ENCODE measurements at places on chromosomes 6 and 20.

DNA sequence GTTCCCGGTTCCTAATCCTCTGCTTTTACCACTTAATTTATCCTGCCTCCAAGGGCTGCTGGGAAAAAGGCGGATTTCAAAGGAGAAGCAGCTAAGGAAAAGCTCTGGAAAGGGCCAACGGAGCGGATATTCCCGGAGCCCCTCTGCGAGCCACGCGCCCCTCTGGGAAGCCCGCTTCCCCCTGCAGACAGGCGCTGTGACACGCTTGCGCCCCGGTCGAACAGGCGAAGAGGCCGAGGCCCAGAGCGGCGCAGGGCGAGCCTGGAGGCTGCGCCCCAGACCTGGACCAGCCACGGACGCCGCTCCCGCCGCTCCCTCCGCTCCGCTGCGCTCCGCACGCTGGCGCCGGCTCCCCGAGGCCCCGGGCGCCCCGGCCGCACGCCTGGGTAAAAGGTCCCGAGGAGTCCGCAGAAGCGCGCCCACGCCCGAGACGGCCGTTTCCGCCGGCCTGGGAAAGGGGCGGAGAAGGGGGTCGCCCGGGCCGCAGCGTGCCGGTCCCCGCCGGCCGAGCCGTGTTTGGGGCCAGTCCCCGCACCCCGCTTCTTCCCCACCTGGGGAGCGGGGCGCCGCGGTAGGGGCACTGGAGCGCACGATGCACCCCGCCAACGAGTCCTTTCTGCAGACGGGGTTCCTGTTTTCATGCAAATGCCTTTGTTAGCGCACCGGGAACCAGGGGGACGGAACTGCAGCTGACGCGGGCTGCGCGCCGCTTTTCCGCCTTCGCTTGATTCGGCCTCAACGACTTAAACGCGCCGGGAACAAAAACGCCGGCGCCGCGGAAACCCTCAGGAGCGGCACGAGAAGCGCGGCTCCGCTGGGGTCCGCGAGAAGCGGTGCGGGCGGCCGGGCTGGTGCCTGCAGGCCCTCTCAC, 91.9 kb upstream of the SIRPA start:
- no peak for DNase-seq

GRCh38 chr20:21303872-21304586, 898 bp downstream of the XRN2 start:
- no peak for DNase-seq

DNA sequence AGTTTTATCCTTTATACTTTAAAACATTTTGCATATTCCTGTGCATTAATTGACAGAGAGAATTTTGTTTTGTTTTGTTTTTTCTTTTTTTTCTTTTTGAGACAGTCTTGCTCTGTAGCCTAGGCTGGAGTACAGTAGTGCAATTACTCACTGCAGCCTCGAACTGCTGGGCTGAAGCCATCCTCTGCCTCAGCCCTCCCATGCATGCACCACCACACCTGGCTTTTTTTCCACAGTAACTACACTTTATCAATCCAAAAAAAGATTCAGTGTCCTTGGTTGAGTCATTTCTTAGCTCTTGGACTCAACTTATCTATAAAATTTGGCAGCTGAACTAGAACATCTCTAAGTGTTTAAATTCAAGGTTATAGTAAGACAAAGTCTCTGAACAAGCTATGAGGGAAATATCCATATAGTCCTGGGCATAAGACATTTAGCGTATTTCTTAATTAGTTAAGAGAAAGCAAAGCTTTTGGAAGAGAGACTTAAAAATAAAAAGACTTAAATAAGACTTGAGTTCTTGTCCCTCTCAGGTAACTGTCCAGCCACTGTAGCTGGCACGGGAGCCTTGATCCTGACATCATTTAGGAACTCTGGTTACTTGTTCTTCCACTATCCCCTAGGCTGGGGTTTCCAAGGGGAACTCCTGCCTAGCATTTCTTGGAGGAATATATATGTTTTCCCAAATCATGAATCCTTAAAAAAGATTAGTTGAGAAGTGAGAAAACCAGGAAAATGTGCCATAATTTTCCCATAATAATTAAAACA, 300.1 kb downstream of the HACE1 start:
- no peak for DNase-seq

DNA sequence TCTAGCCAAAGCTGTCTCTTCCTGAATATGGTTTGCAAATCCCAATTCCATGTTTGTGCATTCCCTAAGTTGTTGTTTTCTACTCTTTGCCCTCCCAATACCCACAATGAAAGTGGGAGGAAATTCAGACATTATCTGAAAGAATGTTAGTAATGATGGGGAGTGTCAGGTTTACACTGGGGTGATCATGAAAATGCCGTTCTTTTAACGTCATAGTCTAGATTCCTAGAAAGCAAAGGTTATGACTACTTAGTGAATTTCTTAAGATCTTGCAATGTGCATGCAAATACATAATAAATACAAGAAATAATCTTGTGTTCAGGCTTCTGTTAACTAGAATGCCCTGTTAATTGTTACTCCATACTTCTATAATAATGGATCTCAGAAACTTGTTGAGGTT, 101.0 kb downstream of the LCA5 start:
- no peak for DNase-seq

DNA sequence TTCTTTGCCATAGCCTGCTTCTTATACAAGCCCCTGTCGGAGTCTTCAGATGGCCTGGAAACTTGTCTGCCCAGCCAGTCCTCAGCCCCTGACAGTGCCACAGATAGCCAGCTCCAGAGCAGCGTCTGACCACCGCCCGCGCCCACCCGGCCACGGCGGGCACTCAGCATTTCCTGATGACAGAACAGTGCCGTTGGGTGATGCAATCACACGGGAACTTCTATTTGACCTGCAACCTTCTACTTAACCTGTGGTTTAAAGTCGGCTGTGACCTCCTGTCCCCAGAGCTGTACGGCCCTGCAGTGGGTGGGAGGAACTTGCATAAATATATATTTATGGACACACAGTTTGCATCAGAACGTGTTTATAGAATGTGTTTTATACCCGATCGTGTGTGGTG, 29.5 kb downstream of the SLCO4A1 start:
- no peak for DNase-seq

DNA sequence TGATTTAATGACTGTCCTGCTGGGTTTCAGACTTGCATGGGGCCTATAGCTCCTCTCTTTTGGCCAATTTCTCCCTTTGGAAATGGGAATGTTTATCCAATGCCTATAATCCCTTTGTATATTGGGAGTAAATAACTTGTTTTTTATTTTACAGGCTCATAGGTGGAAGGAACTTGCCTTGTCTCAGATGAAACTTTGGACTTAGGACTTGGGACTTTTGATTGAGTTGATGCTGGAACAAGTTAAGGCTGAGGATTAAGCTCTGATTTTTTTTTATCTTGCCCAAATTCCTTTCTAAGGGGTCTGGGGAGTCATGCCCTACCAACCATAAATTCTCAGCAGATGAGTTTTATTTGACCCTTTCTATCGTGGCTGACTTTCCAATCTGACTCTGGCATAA, 23.5 kb downstream of the WDR27 start:
- no peak for DNase-seq

GRCh38 chr6:152973916-152974315, 8.9 kb downstream of the FBXO5 start:
- DNase-seq, result no peak

DNA sequence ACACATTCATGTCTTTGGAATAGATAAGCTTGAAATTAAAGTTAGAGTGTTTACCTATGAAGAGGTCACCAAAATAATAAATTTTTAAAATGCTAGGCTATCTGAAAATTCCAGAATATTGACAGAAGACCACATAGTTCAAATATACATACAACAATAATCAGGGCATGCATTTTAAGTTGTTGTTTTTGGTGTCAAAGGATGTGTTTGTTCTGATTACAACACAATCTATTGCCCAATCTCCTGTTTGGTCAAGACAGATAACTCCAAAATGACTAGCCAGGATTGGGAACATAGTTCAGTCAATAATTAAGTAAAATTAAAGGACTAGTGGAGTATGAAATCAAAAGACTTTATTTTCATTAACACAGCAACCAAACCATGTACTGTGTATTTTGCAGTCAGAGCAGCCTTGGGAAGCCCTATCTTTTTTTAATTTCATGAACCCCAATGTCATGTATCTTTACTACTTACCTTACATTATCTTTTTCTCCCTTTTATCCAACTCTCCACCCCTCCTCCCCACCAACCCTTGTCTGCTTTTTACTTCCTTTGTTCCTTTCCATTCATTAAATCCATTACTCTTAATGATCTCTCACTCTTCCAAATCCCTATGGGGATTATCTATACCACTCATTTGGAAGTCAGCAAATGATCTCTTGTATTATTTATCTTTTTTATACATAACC, 111.2 kb downstream of the CDK19 start:
- DNase-seq, result peak; percentile 23

DNA sequence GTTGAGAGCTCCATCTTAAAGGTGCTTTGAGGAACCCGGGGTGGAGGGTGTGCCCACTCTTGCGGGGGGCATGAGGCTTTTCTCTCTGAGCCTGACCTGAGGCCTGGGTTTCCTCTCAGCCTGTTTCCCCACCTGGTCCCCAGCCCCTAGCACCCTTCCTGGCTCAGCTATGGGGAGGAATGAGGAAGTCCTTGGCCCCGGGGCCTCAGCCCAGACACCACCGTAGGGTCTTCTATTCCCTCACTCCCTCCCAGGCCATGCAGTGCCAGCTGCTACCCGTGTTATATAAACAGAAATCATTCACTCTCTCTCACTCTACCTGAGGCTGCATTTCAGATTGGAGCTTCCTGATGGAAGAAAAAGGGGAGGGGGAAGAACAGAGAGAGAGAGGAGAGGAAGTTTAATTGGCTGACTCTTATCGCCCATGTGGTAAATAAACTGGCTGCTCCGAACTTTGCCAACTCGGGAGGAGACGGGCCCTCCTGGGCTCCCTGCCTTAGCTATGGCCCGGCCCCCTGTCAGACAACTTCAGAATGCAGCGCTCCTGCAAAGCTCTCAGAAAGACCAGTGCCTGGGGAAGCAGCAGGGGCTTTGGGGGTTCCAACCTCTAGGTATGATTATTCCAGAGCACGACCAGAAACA, 2.8 kb downstream of the CDH22 start:
- DNase-seq, result no peak

DNA sequence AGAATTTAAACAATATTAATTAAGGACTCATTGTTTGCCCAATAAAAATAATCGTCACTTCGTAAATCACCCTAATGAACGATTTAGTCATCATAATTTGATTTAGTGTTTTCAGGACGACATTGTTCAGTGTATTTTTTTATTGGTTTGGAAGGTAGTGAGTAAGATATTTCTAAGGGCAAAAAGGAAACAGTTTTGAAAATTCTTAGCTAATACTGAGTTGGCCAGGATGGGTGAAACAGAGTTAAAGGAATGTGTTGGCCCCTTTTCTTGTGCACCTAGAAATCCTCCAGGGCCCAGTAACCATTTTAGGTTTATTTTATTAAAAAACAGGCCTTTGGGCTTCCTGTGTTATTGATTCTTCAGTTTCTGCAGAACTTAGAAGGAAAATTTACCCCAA, 25.3 kb downstream of the ANKS1A start:
- peak; percentile 50 for DNase-seq

GRCh38 chr6:4134841-4135664, at the start of gene ECI2:
Gene ECI2 (minus strand): TSS chr6:4135575. CDS start chr6:4135560, 15 bp downstream.
- DNase-seq, result peak; percentile 48

- DNase-seq, result peak; percentile 12
Measured at GRCh38 chr6:113634352-113635163, 222.6 kb upstream of the MARCKS start.

DNA sequence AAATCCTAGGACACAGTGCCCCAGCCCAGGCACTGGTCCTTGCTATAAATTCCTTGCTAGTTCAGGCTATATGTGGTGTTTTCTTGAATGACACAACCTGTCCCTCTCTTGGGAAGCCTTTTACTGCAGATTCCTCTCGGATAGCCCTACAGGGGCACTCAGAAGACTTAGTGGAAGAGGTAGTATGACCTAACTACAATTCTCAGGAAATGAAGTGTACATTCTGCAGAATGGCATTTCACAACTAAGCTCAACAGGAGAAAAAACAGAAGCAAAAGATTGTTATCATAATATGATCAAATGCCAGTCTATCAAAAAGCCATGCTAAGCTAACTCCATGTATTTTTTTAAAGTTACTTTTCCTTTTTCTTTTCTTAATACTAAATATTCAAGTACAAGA, 66.3 kb upstream of the FBXL4 start:
- DNase-seq, result no peak

Measured in PC-3 (cell line).